ENCODE measurements at places on chromosomes 16 and 17. TPM values are rescaled to one million over a fixed set of nuclear protein-coding genes. Genes with fewer than 3 reads are reported as not detected.

Gene QRICH2
- total RNA-seq, result 3.6 TPM

Gene ABCA3
- 1.5 TPM for total RNA-seq

Gene SCNN1G
- total RNA-seq, result 0.23 TPM

Gene ZNF200
- total RNA-seq, result 7.9 TPM

Gene PPP1R1B
- total RNA-seq, result 1.5 TPM

Gene INCA1
- 1.6 TPM for total RNA-seq

Gene SMPD3
- total RNA-seq, result 6.3 TPM

- DNase-seq, result no peak
Measured at GRCh38 chr16:51822471-51822870, 671.4 kb upstream of the SALL1 start.

GRCh38 chr16:52499060-52499440, 47.9 kb downstream of the TOX3 start:
- DNase-seq, result no peak

DNA sequence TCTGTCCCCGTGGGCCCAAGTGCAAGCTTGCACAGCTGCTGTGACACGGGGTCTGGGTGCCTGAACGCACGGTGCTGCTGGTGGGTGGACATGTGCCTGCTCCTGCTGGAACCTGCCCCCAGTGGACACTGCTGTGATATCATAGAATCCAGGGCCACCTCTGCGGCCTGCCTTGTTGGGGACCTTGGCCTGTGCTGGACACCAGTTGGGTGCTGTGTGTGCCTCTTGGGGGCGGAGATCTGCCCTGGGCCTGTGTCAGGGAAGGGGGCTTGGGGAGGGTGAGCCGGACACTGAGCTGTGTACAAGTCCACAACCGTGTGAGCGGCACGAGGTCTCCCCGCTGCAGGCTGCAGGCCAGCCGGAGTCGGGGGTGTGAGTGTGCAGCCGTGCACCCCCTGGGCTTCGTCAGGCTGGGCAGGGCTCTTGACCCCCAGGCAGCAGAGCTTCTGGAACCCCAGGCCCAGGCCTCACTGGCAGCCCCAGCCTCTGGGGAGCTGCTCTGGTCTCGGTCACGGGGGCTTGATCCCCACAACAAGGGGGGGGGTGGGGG, 33.3 kb downstream of the GSE1 start:
- no peak for DNase-seq

GRCh38 chr16:14310519-14310991, 239.4 kb downstream of the MRTFB start:
- DNase-seq, result no peak

DNA sequence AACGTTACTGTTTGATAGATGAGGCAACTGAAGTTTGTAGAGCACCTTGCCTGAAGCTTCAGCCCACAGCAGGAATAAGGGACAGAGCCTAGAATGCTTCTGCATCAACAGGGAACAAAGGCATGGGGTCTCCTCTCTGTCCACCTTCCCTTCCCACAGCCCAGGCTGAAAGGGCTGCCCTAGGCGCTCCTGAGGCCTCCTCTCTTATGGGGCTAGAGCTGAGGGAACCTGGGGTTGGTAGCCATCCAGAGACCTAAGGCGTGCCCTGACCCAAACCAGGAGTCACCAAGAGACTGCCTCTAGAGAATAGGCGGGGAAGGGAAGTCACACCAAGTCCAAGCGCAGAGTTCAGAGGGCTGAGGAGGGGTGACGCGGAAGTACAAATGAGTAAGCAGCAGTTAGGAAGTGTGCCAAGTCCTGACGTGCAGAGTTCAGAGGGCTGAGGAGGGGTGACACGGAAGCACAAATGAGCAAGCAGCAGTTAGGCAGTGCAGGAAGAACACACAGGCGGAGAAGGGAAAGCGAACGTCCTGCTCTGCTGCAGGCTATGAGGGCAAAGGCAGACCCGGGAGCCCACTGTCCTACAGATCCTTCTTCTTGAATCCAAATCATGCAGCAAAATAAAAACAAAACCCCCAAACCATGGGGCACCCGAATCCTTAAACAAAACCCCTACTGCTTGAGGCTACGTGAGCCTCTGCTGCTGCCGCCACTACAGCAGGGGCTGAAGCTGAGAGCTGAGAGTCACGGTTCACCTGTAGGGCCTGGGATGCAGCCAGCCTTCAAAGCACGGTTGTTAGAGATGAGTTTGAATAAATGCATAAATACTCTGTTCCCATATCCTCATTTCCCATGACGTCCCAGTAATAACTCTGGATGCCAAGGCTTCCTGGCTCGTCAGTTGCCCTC, 2.7 kb upstream of the SPG7 start:
- peak; percentile 88 for DNase-seq

DNA sequence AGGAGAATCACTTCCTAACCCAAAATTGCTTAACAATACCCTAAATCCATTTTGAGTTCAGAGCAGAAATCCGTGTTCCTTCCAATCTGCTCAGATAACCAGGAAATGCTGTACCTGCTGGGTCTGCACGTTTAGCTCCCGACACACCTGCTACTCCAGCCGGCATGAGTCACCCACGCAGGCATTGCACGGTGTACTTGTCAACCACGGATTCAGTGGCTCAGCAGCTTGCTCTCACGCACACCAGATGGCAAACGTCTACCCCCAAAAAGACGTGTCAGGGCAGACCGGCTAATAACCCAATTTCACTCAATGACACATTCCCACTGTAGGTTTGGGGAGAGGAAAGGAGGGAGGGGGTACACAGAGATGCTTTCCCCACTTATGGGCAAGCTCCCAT, 468.1 kb downstream of the SOX9 start:
- DNase-seq, result peak; percentile 86

DNA sequence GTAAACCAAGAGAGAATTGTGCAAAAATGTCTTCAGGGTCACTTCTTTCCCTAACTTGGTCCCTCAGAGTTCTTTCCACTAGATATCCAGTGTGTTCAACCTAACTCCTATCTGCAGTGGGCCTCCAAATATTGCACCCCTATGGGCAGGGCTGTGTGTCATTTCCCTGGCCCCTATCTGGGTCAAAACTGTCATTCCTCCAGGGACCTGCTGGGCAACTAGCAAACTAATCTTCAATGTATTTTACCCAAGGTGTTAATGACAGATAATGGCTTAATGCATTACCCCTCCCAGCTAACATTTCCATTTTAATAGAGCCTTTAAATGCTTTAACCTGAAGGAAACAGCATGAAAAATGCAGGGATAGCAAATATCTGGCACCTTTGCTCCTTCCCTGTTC, 25.8 kb upstream of the SKAP1 start:
- no peak for DNase-seq

GRCh38 chr17:39618246-39618913, 8.4 kb upstream of the PPP1R1B start:
- DNase-seq, result no peak

GRCh38 chr17:83085103-83085502, 5.7 kb downstream of the METRNL start:
- no peak for DNase-seq

GRCh38 chr16:66260522-66261254, 105.8 kb upstream of the CDH5 start:
- peak; percentile 2 for DNase-seq

- DNase-seq, result peak; percentile 89
Measured at GRCh38 chr17:79836972-79837887, 2.0 kb downstream of the CBX4 start.

GRCh38 chr16:55082591-55082976, 151.9 kb downstream of the IRX5 start:
- no peak for DNase-seq

DNA sequence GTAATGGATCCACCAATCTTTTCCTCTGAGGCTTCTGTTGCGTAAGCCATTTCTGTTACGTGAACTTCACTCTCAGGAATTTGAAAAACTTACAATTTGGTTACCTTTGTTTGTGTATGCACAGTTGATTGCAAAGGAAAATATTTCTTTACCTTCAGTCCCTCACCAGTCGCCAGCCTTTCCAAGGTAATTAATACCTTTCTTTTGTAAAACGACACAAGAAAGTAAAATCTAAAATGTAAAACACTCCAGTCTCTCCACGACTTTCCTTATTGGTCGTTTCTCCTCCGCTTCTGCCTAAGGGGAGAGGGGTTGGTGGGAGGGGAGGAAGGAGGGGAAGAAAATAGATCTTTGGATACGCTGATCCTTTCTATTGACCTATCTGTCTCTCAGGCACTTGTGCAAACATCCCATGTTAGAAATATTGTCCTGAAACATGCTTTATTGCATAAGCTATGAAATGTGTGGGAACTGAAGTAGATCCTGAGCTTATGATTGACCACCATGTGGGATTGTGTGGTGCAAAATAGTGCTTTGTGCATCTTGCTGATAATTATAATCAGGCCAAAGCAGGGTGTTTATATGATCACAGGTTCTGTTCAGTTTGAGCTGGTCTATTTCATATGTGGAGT, 32.4 kb upstream of the EFCAB13 start:
- DNase-seq, result no peak

GRCh38 chr16:55817236-55817912, 15.5 kb downstream of the CES1 start:
- DNase-seq, result no peak

GRCh38 chr17:76940295-76940694, 72.1 kb downstream of the MGAT5B start:
- no peak for DNase-seq

DNA sequence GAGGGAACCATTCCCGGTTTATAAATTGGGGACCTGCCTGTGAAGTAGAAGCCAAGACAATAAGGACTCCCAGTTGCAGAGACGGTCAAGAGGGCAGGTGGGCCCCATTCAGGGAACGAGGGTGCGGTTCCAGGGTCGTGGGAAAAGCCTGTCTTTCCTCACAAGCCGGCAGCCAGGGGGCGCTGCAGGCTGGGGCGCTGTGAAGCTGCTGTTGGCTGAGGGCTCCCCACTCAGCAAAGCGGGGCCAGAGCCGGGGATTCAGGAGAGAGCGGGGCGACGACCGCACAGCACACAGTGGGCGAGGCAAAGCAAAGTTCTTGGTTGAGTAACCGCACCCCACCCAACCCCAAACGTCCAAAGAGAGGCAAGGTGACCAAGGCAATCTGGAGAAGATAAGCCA, 24.9 kb downstream of the CDRT15 start:
- no peak for DNase-seq

- peak; percentile 90 for DNase-seq
Measured at GRCh38 chr16:8863594-8864424, 5.0 kb downstream of the CARHSP1 start.

DNA sequence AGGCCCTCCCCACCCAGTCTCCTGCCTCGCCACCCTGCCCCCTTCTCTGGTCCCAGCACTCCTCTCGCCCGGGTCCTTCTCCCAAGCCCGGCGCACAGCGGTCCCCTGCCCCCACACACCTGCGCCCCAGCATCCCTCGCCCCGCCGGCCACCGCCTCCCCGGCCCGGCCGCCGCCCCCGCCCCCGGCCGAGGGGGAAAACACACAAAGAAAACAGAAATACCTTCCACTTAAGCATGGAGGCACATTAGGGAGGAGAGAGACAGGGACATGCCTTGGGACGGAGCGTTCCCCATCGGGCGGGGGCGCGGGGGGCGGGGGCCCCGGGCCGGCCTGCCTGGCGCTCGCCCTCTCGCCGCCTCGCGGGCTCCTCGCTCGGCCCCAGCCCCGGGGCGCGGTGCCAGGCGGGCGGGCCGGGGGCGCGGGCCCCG, 326 bp downstream of the SRCIN1 start:
- peak; percentile 41 for DNase-seq

DNA sequence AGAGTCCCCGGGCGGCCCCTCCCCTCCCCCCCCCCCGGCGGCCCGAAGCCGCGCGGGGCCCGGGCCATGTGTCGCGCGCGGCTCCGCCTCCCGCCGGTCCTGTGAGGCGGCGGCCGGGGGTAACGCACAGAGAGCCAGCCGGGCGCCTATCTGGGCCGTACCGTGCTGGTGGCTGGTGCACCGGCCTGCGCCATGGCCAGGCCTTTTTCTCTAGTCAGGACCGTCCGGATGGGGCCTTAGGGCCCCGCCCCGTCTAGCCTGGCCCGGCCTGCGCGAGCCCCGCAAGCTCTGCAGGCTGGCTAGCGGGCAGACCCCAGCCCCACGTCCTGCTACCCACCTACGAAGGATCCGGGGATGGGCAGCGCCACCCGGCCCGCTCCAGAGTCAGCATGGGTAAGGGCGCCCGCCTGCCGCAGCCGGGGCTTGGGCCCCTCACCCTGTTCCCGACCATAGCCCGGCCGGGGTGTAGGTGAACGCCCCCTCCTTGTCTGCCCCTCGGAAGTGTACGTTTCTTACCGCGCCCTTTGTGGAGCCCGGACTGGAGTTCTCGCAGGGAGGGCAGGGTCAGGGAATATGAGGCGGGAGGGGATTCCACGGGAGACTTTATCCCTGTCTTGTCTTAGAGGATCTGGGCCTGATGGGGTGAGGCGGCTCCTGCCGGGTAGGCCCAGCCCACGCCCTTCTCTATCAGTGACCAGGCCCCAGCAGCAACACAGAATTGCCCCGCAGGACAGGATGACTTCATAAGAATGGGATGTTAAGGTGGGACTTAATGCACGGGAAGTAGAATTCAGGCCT, at the start of gene CENPT:
Gene CENPT (minus strand): TSS at position 630 of the 798 bp plus-strand sequence. CDS start 13,834 bp downstream, outside the sequence.
- peak; percentile 87 for DNase-seq

DNA sequence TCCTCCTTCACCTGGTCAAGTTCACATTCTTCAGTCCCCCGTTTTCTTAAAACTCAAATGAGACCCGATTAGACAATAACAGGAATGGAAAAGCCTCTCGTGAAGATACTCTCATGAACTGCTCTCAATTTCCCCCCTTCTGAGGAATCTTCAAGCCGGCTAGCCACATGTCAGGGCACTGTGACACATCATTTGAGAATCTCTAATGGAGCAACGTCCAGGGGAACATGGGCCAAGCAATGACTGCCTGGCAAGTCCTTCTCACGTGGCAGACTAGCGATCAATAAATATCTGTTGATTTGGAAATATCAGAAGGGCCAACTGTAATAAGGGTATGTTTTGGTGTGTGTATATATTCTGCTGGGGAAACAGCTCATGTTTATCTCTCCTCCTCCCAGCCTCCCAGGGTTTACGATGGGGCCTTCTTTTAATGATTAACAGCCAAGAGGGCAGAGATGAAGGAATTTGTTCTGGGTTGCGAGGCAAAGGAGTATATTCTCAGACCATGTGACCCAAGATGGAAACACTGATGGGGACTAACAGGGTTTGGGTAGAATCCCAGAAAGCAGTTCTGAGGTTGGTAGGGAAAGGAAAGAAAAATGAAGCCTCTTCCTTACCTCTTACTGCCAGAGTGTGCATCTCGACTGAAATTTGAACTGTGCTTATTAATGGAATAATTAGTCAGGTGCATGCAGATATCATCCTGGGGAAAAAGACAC, 21.4 kb downstream of the TTLL6 start:
- DNase-seq, result peak; percentile 80

DNA sequence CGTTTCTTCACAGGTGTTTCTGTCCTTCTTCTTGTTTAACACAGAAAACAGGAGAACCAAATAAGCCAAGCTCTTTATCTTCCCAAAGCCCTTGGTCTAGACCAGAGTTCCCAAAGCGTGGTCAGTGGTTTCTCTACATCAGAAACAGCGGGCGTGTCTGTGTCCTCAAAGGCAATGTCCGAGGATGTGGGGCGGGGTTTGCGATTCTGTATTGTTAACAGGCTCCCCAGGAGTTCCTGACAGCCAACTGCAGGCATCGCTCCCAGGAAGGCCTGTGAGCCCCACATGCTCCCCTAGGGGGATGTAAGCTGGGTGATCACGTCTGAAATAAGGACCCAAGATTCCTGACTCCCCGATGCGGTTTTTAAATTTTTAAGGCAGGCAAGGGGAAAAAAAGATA, 28.4 kb upstream of the SLC25A19 start:
- no peak for DNase-seq
